Activated T-helper 1 cell treated with Interleukin-2 at 50 U/mL for 16 hours (primary cell): ENCODE measurements at places on chromosomes 4 and X.

DNA sequence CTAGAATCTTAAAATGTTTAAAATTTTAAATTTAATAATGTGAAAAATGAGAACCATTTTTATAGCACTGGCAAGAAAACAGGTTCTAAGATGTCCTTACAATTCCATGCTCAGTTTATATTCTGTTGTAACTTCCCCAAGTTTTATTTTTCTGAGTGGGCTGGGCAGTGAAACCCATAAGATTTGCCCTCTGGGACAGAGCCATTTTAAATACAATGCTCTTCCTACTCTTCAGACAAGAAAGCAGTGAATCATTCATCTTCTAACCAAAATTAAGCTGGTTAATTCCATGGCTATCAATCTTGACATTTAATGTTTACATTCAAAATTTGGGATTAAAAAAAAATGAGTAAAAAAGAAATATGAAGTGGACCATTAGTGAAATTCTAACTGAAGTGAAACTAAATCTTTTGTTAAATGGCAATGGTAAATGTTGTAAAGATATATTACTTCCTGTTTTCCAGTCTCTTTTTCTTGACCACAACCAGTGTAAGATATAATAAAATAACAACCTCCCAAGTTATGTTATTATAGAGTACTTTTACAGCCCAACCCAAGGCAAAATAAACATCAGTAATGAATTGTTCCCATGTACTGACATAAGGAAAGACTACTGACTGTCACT, 37.2 kb upstream of the PTPN13 start:
- DNase-seq = no peak

GRCh38 chr4:3862640-3863420, 96.6 kb downstream of the ADRA2C start:
- DNase-seq = no peak

DNA sequence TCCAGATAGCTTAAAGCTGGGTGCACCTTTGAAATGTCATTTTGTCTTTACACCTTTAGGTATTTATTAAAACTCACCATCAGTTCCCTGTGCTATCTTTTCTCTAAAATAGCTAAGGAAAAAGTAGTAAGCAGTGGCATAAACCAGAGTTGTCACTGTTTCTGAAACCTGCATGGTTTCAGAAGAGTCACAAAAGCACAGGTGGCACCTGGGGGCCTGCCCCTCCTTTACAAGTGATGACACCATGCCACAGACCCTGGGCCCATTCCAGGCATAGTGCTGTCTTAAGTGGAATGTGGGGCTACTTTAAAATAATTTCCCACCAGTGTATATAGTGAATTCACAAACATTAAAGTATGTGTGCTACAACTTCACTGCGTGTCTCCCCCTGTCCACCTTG, 47.8 kb downstream of the DCUN1D4 start:
- no peak for DNase-seq

DNA sequence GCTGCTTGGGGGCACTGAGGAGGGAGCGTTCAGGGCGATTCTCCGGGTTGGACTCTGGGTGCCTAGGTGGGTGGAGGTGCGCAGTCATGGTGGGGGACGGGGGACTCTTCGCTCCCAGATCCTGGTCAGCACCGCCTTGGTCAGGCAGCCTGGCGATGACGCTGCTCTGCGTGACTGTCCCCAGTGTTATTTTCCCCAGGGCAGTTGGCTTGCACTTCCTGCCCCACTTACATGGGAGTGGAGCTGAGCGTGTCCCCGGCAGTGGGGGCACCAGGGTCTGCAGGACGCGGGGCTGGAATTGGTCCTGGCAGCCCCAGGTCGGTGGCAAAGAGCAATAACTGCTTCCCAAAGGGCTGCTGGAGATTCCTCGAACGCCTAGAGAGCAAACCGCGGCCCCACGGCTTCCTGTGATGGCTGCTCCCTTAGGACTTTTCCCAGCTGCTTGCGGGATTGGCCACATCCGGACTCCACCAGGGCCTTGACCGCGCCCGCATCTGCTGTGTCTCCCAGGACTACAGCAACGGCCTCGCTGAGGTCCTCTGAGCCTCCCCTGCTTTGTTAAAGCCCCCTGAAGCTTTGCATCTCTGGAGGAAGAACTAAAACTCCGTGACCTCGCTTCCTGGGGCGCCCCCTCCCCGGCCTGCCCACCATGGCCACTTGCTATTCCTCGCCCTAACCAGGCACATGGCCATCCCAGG, 35.3 kb upstream of the GPR78 start:
- DNase-seq = no peak
